ENCODE measurements at places on chromosomes 12 and 14.

DNA sequence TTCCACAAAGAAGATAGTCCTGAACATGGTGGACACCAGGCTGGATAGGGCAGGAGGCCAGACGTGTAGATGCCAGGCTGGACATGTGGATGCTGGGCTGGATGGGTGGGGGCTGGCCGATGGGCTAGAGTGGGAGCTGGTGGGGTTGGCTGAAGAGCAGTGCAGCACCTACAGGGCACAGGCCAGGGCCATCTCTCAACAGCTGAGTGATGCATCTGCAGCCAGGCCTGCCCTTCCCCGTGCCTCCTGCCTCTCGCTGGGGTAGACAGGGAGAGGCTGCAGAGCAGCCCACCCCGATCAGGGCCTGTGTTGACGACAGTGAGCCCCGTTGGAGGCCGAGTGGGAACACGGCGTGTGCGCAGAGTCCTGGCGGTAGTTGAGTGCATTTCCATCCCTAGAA lies 39.3 kb downstream of the EP400 start:
- no peak for DNase-seq

- DNase-seq = no peak
Observed at GRCh38 chr12:7128681-7129286, at the start of gene RBP5. Gene RBP5 (minus strand): TSS chr12:7128889. CDS start chr12:7128775, 114 bp downstream.

DNA sequence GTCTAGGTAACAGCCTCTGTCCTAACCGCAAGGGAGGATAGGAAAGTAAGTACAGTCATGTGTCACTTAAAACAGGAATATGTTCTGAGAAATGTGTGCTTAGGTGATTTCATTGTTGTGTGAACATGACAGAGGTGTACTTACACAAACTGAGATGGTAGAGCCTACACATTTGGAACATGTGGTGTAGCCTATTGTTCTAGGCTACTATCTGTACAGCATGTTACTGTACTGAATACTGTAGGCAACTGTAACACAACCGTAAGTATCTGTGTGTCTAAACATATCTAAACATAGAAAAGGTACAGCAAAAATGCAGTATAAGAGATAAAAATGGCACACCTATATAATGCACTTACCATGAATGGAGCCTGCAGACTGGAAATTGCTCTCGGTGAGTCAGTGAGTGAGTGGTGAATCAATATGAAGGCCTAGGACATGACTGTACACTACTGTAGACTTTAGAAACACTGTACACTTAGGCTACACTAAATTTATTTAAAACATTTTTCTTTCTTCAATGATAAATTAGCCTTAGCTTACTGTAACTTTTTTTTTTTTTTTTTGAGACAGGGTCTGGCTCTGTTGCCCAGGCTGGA lies 13.2 kb upstream of the MDM2 start:
- DNase-seq = no peak

DNA sequence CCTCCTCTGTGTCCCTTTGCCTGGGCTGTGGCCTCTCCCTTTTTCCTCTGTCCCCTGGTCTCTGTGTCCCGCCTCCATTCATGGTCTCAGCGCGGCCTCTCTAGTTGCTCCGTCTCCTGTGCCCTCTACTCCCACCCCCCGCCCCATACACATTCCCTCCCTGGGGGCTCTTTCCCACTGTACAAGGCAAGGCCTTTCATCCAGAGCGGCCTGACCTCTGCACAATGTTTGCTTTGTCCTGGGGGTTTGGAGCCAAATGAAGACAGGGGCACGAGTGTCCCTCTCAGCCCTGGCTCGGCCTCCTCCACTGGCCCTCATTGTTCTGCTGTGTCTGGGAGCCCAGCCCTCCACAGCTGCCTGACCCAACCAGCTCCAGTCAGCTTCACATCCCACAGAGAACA lies 678.6 kb downstream of the BCL11B start:
- DNase-seq = no peak

DNA sequence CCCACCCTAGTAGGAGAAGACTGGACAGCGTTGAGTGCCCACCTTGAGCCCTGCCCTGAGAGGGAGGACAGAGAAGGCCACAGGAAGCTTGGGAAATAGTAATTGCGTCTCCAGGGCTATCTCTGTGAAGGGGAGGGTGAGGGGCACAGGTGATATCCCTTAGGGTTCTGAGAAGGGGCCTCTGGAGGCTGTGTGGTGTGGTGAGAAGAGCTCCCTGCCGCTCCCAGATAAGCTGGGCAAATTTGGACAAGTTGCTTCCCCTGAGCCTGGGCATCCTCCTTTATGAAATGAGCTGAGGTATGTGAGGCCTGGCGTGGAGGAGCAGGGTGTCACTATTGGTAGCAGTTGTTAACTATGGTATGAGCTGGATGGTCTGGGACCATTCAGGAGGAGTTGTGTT lies 23.5 kb upstream of the LRP1-AS start:
- DNase-seq = no peak

GRCh38 chr12:19998961-19999804 lies 369.2 kb upstream of the PDE3A start:
- DNase-seq = no peak

DNA sequence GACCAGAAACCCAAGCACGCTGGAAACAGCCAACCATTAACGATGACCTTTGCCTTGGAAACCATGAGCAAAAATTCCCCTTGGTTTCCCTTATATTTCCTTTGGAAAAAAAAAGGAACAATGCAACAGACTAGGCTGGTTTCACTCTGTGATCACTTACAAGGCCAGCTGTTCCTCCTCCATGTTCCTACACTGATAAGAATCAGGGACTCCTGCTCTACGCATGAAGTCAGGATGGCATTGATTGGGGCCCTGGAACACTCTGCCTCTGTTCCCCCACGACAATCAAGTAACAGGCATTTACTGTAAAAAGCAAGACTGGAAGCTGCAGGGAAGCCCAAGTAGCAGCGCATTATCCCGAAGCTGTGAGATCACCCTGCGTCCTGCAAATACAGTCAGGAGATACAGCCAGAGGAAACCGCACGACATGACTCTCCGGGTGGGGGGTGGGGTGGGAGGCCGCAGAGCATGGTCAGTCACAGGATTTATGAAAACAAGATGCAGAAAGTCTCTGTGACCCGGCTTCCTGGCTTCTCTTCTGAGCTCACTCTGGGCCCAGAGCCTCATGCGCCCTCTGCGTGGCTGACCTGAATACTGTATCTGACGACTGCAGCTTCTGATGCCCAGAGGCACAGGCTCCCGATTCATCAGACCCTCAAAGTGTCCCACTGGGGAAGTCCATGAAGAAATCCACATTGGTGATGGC lies 31.1 kb downstream of the SSH1 start:
- no peak for DNase-seq

Data from stimulated activated naive CD4-positive, alpha-beta T cell (primary cell).